Effector CD4-positive, alpha-beta T cell (primary cell): ENCODE measurements at places on chromosomes 6 and 20.
A peak's percentile ranks its signal among the peaks of the same experiment; 100 is the strongest.

DNA sequence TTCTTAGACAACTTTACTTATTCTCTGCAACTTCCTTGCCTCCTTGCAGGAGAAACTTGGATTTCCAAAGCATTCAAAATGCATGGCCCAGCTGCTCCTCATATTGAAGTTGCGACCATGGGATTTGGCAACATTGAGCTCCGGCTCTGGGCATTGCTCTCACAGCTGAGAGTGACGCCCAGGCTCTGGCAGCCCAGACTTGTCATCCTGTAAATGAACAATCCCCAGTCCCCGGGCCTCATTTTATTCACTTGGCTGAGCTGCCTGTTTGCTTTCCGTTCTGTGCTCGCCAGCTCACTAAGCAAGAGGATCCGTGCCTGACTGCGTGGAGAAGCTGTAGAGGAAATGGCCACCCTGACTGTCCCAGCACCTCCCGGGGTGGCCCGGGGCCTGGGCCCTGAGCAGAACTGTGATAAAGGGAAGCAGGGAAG lies 119.5 kb upstream of the CD93 start:
- DNase-seq = no peak

GRCh38 chr20:33099843-33100538 lies 20.5 kb downstream of the BPIFB4 start:
- no peak for DNase-seq

- DNase-seq = no peak
Measured at GRCh38 chr6:40585651-40586269, 1.4 kb downstream of the LRFN2 start.

- DNase-seq = no peak
Measured at GRCh38 chr6:71489736-71490135, 201.1 kb downstream of the OGFRL1 start.

DNA sequence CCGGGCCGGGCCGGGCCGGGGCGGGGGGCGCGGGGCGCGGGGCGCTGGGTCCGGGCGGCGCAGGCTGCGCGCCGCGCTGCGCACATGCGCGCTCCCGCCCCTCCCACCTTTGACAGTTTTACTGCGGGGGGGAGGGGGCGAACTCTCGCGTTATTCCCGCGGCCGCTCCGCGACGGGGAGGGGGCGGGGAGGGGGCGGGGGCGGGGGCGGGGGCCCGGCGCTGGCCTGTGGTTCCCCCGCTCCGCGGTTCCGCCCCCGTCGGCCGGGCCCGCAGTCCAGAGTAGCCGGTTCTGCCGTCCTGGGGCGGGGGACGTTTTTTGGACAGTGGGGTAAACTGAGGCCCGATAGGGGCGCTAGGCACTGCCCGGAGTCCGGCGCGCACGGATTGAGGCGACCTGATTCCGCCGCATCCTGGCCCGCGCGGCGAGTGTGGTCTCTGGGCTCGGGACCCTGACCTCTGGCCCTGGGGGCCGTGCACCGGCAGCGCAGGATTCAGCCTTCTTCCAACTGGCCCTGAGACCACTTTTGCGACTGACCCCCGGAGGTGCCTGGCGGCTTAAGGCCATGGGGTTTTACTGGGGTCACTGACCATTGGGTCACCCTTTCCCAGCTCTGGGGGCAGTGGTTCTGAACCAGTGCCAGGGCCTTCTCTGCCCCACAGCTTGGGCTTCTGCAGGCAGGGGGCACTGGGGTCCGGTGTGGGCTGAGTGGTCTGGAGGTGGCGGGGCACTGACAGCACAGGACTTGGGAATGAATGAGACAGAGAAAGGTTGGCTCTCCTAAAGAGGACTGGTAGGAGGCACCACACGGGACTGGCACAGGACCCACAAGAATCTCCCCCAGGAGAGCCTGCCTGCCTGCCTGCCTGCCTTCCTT lies at the start of gene ZNF512B:
ZNF512B (minus strand) TSS at position 93 of the 876 bp plus-strand sequence. CDS start 1,980 bp downstream, outside the sequence.
- DNase-seq = peak; percentile 48

DNA sequence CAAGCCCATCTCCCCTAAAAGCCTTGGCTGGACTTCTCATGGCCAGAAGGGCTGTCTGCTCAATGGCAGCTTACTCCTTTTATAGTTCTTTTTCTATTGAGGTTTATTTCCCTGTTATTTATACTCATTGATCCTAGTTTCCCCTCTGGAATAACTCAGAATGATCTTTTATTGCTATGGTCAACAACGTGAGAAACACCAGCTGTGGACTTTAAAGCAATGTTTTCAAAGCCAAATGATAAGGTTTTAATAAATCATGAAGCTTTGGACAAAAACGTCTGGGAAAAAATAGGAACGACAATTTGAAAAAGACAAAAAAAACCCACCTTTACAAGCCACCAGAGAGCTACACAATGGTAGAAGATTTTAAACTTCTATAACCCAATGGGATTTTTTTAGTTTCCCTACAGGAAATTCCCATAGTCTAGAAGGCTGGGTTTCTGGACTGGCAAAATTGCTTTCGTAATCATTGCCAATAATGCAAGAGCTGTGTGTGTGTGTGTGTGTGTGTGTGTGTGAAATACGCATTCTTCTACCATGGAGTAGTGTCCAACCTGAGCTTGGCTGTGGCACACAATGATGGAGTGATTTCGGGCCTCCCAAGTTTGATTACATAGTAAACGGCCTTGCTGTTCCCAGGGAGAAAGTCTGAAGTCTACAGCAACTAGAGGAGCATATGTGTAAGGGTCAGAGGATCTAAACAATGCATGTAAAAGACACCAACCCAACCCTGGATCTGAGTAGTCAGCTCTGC lies 396.0 kb downstream of the SYNE1 start:
- no peak for DNase-seq

GRCh38 chr20:63737945-63738686 lies 1.5 kb upstream of the SLC2A4RG start:
- peak; percentile 34 for DNase-seq
